ENCODE measurements at places on chromosomes 4 and X.

GRCh38 chr4:48604527-48604926 lies 114.5 kb downstream of the ZAR1 start:
- no peak for DNase-seq

GRCh38 chr4:138680256-138680655 lies 335.3 kb upstream of the NOCT start:
- DNase-seq = no peak

DNA sequence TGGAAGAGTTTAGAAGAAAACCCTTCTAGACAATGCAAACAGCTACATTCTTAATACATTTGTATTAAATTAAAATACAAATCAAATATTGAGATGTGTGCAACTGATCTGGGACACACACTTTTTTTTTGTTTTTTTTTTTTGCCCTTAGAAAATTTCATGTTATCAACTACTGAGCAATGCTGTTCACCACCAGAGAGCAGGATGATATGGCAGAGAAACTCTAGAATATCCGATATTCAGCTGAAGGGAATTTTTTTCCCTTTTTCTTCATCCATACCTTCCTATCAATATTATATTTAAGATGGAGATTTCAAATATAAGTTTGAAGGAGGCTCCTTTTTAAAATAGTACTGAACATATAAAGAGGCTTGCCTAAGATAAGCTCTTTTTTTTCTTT lies 1.0 kb downstream of the NDST3 start:
- no peak for DNase-seq

GRCh38 chrX:124726881-124727280 lies 380.5 kb downstream of the SH2D1A start:
- DNase-seq = no peak

GRCh38 chr4:33658971-33659370 lies 2585.3 kb downstream of the ARAP2 start:
- no peak for DNase-seq

DNA sequence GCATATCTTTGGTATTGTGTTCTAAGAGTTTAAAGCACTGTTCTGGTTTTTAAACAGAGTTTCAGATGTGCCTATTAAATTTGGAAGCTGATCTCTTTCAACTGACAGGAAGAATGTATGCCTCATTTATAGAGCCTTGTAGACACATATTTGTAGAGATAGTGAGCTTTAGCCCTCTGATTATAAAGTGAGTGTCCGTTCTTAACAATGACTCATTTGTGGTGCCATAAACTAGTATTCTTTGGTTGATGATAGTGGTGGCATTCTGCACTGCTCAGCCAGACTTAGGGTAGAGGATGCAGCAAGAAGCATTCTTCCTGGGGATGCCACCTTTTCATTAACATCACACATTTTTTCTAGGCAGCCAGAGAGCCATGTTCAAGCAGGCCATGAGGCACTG lies 121.7 kb downstream of the TLL1 start:
- DNase-seq = no peak

DNA sequence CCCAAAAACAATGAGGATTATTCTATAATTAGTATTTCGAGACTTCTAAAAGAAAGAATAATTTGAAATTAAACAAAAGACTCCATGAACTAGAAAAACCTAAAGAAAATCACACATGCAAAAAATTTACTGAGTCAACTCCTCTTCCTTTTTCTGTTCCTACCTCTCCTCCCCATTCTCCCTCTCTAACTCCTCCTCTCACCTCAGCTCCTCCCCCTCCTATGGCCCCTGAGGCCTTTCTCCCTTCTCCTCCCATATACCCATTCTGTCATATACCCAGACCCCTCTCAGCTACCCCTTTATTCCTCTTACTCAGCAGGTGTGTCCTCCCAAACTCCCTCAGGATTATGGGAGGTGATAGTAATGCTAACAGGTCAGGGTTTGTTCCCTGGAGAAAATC lies 57.4 kb downstream of the SERTM2 start:
- DNase-seq = no peak

GRCh38 chr4:129682586-129682985 lies 586.6 kb downstream of the C4orf33 start:
- no peak for DNase-seq

DNA sequence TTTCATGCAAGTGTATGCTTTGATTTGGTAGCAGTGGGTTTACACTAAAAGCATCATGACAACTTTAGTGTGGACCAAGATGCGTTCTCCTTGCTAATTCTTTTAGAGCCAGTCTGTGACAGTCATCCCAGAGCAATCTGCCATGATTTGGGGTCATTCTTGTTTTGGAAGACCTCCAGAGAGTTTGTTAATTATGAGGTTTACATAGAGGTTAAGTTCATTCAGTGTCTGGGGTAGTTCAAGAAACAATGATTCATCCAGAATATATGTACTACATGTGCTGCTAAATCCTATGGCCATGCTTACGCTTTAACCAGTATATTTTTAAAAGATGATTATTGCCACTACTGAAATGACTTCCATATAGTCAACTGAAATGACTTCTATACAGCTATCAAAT lies 328.5 kb upstream of the AGA start:
- no peak for DNase-seq

DNA sequence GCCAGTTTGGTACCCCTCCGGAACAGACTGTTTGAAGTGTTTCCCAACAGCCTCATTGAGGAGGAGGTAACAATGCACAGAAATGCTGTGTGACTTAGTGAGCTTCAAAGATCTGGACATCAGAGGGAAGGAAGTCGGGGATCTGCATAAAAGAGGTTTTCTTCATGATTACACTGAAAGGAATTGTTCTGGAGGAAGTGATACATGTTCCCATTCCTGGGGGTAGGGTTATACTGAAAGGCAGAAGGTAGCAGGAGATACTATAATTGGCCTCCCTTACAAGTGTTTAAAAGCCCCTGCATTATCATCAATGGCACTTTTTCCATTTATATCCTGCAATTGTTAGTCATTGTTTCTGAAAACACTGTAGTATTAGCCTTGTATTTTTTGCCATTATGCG lies 94.0 kb upstream of the DKK2 start:
- DNase-seq = no peak

GRCh38 chr4:136281889-136282288 lies 1250.4 kb downstream of the PCDH18 start:
- no peak for DNase-seq

DNA sequence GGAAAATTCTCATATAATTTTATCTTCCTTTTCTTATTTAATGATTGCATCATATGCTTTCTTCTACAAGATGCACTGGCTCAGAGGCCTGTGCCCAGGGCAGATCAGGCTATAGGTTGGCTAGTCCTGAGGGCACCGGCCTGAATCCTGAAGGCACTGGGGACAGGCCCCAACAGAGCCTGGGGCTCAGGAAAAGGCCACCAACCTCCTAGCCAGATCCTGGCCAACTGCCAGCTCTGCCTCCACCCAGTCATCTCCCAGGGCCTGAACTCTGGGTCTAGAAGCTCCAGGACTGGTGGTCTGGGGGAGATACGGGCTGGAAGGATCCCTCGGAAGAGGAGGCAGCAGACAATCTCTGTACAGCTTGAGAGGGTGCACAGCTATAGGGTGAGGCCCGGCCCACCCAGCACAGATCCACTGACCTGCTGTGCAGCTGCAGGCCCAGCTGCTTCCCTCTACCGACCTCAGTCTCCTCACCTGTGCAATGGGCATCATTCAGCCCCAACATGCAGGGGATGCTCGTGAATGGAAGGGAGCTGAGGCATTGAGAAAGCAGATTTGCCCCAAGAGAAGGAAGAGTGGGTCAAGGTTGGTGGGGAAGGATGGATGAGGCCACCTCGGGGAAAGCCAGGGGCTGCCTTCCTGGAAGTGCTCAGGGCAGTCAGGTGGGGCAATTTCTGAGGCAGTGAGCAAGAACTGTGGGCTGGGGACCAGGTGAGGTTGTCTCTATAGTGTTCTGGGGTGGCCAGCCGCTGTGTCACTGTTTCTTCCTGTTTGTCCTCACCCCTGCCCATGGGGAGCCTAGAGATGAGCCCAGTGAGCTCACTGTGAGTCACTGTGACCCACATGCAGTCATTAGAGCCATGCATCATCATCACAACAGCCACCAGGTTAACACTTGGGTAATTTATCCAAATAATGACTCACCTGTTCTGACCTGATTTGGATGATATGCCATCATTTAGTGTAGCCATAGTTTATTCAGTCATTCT lies 22.4 kb upstream of the XAGE2 start:
- DNase-seq = no peak

DNA sequence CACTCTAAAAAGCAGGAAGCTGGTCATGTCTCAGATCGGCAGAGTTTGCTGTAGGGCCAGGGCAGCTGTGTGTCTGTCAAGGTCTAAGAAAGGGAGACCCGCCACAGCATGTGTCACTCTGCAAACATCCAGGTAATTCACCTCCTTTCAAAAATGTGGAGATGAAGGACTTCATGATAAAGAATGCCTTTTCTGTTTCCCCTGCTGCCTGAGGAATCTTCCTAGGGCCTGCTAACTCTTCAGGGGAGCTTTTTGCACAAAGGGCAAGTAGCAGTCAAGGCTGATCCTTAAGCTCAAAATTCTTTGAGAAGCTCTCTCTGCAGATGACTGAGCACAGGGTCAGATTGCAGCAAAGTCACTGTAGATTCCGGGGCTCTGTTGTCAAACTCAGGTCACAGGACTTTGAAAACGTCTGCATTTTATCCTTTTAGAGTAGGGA lies 21.1 kb downstream of the RASL11B start:
- no peak for DNase-seq

GRCh38 chr4:10866666-10867065 lies 182.1 kb upstream of the CLNK start:
- DNase-seq = no peak

GRCh38 chrX:25010784-25011588 lies 4.8 kb downstream of the ARX start:
- DNase-seq = no peak

DNA sequence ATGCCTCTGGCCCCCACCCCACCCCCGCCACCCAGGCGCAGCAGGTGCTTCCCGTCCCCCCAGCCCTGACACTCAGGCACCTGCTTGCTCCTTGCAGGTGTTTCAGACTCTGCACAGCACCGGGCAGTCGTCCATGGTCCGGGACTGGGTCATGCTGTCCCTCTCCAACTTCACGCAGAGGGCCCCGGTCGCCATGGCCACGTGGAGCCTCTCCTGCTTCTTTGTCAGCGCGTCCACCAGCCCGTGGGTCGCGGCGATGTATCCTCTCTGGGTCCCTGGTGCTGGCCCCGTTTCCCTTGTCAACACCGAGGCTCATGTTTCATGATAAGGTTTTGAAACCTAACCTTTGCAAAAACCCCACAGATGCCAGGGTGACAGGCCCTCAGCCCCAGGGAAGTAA lies 10.2 kb upstream of the MSANTD1 start:
- DNase-seq = no peak

DNA sequence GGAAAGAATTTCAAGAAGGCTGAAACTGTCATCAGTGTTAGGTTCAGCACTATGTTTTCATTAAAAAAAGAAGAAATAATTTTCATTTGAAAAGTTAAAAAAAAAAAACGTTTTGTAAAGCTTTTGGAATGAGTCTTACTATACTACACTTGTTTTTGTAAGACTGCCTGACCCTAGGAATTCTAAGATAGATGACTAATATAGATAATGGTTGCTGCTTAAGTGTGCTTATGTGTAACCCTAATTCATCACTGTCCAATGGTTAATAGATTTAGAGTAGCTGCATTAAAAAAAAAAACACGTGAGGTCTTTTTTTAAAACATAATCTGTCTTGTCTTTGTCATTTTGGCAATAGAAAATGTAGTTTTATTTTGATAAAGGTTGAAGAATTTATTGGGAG lies 323.2 kb downstream of the IL1RAPL1 start:
- DNase-seq = no peak

DNA sequence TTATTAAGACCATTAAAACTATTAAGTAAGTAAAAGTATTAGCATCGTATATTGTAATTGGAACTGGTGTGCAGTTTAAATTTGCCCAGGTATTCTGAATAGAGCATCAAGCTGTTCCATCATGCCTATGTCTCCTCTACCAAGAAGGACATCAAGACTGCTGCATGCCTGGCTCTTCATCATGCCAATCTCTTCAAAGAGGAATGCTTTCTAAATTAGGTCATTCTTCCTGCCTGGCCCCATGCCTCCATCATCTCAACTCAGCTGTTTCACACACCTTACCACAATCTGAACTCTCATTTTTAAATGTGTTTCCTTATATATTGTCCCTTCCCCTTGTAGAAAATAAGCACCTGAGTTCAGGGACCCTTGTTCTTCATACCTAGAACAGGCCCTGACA lies 270.5 kb upstream of the PPARGC1A start:
- no peak for DNase-seq

DNA sequence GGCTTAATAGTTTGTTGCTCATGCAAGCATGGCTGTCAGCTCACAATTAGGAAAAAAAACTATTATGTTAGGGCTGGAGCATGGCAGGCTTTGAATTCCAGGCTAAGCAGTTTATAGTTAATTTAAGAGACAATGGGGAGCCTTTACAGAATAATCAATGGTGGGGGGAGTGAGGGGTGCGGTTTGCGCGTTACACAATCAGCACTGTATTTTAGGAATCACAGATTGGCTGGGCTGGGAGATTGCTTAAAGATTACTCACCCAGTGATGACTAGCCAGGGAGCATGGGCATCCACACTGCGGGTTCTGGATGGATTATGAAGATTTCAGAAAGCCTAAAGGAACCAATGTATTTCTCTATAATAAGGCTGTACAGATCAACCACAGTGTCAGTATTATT lies 186.6 kb downstream of the SOX3 start:
- DNase-seq = no peak

GRCh38 chrX:42466332-42467046 lies 311.5 kb downstream of the PPP1R2C start:
- DNase-seq = no peak

GRCh38 chr4:72571337-72571736 lies 2.3 kb upstream of the ADAMTS3 start:
- no peak for DNase-seq

GRCh38 chrX:55119271-55119670 lies 30.5 kb downstream of the PAGE2 start:
- DNase-seq = no peak

GRCh38 chr4:108399610-108400265 lies 220.6 kb upstream of the RPL34 start:
- no peak for DNase-seq

GRCh38 chrX:74344280-74344622 lies 40.3 kb downstream of the ZCCHC13 start:
- DNase-seq = no peak

DNA sequence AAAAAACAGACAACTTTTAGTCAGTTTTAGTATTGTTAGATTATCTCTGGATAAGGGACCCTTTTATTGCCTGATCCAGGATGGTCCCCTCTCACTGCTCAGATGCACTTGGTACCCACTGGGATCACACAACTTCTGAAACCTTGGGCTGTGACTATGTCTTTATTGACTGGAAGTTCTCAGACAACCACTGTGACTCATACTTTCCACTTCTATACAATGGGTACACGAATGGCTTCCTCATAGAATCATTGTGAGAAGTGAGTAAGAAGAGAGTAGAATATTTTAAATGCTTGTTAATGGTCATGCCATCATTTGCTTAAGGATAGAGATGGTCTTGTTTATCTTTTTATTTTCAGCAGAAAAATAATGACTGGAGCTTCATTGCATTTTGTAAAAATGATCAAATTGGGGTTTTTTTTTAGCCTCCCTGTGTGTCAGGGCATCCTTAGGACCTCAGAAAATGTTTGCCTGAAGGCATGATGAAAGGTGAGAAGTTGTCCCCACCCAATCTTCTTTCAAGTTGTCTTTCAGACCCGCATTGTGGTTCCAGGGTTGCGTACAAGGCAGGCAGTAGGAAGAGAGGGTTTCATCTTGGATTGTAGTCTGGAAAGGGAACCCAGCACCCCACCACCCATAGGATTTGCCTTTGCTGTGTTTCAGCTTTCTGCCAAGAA lies 115.1 kb downstream of the CPEB2 start:
- DNase-seq = no peak

All from SHP77 (cell line).